ENCODE measurements at places on chromosomes 5 and 9.

DNA sequence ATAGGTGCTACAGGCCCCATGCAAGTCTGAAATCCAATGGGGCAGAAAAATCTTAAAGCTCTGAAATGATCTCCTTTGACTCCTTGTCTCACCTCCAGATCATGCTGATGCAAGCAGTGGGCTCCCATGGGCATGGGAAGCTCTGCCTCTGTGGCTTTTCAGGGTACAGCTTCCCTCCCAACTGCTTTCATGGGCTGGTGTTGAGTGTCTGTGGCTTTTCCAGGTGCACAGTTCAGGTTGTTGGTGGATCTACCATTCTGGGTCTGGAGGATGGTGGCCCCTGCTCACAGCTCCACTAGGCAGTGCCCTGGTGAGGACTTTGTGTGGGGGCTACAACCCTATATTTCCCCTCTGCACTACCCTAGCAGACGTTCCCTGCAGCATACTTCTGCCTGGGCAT lies 103.5 kb downstream of the STARD4 start:
- DNase-seq = no peak

GRCh38 chr9:123940721-123941523 lies 11.0 kb upstream of the DENND1A start:
- no peak for DNase-seq

DNA sequence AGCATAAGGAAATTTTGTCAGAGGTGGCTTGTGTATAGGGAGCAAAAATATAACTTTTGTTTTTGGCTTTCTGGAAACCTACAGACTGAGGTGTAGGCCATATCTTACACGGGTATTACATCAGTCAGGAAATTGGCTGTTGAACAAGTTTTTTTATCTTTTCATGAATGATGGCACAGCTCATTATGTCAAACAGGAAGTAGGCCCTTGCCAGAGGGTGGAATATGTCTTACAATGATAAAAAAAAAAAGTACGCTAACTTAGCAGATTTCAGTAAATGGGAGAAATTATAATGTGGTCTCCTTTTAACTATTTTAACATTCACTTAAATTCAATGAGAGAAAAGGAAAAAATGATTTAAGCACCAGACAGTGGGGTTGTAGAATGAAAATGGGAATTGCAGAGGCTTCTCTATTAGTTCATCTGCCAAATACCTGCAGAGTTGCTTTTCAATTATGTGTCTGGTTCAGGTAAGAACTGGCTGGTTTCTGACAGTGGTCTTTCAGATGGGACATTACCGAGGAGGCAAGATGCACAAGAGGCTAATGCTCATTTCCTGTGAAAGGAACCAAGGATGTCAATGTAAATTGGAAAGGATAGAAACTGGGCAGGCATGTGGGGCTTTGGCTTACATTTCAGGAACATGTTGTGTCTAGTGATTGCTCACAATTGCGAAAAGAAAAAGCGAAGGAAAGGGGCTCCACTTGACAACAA lies 169.9 kb downstream of the NNT start:
- DNase-seq = no peak

DNA sequence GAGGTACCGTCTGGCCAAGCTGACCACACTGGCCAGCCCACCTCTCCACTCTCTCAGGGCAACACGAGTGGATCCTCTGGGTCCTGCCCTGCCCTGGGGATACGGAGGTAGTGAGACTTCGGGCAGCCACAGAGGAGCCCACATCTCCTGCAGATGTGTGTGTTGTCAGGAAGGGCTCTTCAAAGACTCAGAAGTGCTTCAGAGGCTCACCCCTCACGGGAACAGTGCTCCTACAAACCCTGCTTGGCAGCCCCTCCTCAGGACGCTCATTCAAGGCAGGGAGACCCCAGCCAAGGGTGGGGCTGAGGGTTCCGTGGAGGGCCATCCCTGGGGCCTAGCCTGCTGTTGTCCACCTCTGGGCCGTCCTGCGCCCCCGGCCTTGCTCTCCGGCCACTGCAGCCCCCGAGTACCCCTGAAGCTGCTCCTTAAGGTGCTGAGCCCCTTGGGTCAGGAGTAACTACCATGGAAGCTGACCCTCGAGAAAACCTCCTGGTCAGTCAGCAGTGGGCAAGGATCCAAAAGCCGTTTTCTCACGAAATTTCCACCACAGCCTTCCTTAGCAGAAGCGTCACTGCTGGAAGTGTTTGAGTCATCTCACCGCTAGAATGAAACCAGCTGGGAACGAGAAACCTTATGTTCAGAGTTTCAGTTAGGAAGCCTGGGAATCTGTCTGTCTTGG lies 23.2 kb upstream of the LRRC14B start:
- DNase-seq = no peak

GRCh38 chr5:35342664-35343063 lies 112.4 kb upstream of the PRLR start:
- DNase-seq = no peak

GRCh38 chr5:116671211-116671736 lies 96.7 kb upstream of the SEMA6A start:
- DNase-seq = no peak

DNA sequence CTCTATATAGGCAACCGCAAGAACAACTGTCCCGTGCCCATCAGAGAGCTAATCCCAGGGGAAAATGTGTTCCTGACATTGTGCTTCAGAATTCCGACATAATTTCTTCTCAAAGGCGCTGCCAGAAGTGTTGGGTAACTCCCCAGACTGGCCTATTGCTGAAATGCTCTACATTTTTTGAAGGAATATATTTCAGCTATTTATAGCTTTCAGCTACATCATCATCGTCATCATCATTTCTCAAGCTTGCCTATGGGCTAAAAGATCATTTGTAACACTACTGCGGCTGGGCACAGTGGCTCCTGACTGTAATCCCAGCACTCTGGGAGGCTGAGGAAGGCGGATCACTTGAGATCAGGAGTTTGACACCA lies 49.7 kb downstream of the MYO10 start:
- DNase-seq = no peak

DNA sequence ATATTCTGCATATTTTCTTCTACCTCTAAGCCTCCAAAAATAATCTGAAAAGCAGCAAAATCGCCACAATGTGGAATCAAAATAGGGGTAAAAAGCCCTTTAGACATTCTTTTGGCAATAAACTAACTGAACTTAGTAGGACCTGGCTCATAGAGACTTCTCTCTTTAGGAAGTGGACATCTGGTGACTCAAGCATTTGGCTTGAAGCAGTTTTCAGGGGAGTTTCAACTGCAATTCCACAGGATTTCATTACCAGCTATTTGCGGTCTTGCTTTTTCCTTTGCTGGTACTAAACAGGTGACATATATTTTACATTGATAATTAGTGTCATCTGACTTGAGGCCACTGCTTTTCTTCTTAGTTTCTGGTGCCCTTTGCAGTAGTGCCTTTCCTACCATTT lies 173.2 kb upstream of the FBN2 start:
- DNase-seq = no peak

DNA sequence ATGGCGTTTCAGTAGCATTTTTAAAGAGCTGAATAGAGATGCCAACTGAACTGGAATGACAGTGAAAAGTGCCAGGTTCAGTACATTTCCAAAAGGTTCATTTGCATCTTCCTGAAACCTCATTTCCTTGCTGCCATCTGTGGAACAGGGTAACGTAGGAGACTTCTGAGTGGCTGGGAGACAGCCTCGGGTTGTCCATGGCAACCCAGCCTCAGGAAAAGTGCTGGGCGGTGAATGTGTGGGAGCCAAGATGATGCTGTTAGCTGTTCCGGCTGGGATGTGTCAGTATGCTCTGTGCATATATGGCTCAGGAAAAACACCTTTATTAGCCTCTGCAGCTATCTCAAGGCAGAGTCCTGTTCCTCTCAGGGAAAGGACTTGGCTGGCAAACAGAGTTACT lies 87.5 kb downstream of the KLHL3 start:
- DNase-seq = no peak

DNA sequence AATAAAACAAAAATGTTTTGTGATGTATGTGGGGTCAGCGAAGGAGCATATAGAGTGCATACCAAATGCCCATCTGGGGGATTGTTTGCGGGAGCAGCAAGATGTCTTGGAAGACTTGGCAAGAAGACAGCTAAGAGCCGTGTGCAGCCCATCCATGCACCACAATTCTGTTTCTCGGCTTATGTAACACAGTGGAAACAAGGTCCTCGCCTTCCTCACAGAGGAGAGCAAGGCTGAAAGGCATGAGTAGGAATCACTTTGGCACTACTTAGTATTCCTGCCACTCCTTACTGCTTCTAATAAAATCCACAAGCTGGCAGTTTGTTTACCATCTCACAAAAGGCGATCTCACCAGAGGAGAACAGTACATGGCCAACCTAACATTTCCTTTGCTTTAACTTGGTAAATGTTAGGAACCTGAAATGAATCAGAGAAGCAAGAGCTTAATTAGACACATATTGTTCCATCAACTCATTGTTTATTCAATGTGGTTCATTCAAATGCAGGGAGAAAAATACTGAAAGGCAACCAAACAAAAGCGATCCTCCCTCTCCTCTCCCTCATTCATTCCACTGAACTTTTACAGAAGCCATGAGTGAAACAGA lies 648.1 kb downstream of the ACTL7B start:
- no peak for DNase-seq

GRCh38 chr5:96720408-96720807 lies 58.2 kb downstream of the CAST start:
- no peak for DNase-seq

DNA sequence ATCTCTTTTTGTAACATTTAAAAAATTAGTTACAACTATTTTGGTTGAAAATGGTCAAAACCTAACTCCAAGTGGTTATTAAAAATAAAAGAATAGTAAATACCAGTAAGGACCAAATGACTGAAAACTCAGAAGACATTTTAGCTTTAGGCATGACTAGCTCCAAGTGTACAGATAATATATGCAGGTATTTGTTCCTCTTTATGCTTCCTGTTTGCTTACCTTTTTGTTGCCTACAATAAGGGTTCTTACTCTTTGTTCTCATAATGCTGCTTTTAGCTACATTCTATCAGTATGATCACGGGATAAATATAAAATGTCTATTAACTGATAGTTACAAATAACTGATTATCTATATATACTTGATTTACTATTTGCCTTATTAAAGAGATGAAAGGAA lies 259.6 kb downstream of the CDH12 start:
- no peak for DNase-seq

DNA sequence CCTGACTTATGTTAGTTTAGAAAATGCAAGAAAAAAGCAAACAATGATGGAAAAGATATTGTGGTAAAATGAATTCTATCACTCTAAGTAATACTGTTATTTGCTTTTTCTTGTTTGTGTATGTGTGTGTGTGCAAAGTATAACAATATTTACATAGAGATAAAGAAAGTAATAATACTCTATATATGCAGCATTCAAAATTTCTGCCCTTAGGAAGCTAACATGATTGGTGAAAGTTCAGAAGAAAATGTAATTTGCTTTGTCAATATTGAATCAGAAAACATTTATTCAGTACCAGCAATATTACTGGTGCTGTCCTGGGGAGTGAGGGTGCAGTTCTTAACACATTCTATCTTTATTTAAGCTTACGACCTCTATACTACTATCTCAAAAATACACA lies 12.9 kb upstream of the PRDM9 start:
- DNase-seq = no peak

DNA sequence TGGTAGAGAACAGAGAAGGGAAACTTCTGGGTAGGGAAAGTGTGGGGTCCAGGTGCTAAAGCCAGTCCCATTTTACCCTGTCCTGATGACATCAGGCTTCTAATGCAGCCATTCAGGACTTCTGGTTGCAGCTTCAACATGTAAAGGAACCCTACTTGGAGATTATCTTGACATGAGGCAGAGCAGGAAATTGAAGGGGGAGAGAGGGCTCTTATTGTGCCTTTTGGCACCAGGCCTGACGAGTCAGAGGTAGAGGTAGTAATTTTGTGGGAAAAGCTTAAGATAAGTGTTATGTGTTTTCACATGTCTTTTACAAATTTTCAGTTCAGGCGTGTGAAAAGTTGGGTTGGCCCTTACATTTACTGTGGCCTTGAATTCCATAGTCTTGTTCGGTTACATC lies 102.4 kb upstream of the APC start:
- DNase-seq = no peak

- DNase-seq = no peak
Observed at GRCh38 chr5:98638111-98638510, 135.4 kb upstream of the RGMB start.

GRCh38 chr5:2014058-2014610 lies 131.4 kb upstream of the IRX4 start:
- DNase-seq = no peak

DNA sequence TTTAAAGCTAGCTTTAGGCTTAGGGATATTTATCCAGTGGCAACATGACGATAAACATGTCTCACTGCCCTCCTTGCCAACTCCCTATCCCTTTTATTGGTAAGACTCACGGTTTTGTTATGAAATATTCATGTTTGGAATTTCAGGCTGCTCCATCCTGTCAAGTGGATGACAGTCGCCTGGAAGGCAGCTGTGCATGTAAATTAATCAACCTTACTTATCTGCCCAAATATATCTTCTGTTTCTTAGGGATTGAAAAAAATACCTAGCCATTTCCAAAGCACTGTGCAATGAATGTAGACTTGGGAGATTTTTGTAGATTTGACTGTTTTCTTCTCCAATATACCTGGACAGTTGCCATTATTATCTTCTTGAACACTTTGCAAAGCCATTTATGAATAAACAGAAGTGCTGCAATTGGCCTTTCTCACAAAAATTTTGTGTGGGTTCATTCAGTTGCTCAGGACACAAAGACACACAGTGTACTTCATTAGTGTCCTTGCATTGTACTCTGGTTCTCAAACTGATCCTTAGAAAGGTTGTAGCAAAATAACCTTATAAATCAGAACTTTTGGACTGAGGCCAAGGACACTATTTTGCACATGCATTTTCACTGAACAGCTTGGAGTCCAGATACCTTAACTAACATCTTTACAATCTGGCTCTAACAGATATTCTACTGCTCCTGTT lies 889.4 kb upstream of the SEMA6A start:
- no peak for DNase-seq

GRCh38 chr9:132647806-132648205 lies 22.0 kb downstream of the DDX31 start:
- no peak for DNase-seq

DNA sequence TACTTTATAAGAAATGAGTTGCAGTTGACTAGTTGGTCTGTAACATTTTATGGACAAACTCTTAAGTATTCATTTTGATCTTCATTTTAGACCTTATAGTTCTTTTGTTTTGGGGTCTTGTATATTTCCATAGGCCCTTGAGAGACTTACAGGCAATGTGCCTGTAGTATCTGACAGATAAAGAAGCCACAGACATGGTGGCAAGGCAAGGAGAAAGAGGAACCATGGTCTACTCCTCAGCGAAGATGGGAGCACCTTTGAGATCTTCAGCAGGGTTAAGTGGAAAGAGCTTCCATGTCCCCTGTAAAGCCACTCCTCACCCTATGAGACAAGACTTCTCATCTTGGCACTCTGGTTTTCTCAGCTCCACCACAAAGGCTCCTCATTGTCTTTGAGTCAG lies 56.4 kb downstream of the SH3TC2 start:
- DNase-seq = no peak

DNA sequence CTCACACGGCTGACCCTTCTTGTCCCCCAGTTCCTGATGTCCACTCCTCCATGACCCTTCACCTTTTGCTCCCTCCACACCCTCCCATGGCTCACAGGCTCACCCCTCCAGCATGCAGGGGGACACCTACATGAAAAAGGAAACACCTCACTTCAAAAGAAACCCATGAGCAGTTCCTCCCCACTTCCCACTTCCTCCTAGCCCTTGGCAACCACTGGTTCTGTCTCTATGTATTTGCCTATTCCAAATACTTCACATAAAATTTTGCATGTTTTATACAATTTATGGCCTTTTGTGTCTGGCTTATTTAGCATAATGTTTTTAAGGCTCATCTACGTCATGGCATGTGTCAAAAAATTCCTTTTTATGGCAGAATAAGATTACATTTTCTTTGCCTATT lies 100.2 kb upstream of the S1PR3 start:
- no peak for DNase-seq

All from HEK293T (cell line).